DMS53 (cell line): ENCODE measurements at places on chromosomes 1 and 21.

- no peak for DNase-seq
Observed at GRCh38 chr1:13809461-13810159, 109.6 kb downstream of the PRDM2 start.

GRCh38 chr1:156347331-156347730 is 9.0 kb downstream of the TSACC start:
- no peak for DNase-seq

GRCh38 chr1:69702085-69702484 is 134.4 kb downstream of the LRRC7 start:
- peak; percentile 29 for DNase-seq

- no peak for DNase-seq
Observed at GRCh38 chr1:7457811-7458210, 313.3 kb upstream of the VAMP3 start.

DNA sequence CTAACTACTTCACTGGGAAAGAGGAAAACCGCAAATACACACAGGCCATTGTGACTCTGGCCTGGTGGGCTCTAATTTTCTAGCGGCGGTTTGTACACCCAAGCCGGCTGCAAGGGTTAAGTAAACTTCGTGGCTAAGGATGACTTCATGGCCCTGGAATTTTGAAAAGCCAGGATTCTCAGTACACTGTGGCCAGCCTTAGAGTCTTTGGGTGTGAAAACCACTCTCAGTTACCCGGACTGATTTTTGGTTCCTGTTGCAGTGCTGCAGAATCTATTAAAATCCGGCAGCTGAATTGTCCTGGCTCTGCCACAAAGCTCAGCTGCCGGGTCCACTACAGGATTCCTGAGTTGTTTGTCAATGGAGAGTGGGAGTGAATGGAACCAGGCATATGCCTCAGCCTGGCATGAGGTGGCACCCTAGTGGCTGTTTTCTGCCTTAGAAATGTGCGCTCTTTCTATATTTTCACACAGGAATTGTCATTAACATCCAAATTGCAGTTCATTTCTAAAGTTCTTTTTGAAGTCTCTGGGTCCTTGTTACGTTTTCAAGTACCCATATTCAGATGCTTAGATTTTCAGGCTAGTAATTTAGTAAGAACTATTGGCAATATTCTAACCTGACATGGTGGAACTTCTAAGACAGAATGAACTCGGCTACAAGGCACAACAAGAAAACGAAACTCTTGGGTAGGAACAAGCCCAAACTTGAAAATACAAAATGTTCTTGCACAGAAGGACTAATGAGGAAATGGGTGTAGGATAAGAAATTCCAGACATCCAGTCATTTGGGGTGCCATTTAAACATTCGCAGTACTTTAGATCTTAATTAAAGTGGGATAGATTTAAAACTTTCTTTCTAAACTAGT is 255.9 kb downstream of the NFIA start:
- DNase-seq: peak; percentile 96

DNA sequence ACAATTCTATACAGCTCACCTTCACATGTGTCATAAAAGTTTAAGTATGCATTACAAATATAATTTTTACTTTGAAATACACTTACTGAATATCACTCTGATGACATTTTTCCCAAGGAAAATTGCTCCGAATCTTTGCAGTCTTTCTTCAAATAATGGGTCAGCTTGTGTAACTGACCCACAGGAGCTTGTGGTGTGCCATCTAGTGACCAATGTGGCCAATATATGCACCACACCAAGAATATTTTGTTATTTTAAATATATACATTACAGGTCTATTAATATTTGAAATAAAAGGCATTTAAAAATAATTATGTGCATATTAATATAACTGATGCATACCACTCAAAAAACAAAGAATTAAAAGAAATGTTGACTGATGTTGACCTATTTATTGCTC is 271.4 kb downstream of the TBX15 start:
- peak; percentile 3 for DNase-seq

- peak; percentile 21 for DNase-seq
Observed at GRCh38 chr1:5856246-5856815, 135.9 kb downstream of the NPHP4 start.

DNA sequence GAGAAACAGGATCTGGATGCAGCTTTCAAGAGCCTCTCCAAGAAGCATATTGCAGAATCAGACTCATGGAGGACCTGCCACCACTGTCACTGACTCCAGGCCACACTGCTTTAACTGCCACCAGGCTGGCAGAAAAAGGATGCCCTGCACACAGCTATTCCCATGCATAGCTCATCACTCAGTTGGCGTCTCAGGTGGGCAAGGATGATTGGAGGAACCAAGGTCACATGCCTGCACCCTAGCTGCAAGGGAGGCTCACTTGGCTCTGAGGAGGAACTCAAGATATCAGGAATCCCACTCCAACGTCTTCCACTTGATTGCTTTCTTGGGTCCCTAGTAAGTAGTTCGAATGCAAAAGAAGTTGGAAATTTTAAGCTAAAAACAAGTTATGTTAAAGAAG is 19.6 kb upstream of the SPOCD1 start:
- DNase-seq: no peak

GRCh38 chr1:25520446-25521061 is 22.9 kb upstream of the LDLRAP1 start:
- peak; percentile 75 for DNase-seq
